ENCODE measurements at places on chromosomes 4 and X.

- DNase-seq = no peak
Measured at GRCh38 chr4:184785813-184786212, 40.0 kb downstream of the ACSL1 start.

GRCh38 chr4:65538571-65538970, 131.7 kb downstream of the EPHA5 start:
- peak; percentile 0 for DNase-seq

- no peak for DNase-seq
Measured at GRCh38 chrX:111309083-111309482, 38.8 kb upstream of the CAPN6 start.

DNA sequence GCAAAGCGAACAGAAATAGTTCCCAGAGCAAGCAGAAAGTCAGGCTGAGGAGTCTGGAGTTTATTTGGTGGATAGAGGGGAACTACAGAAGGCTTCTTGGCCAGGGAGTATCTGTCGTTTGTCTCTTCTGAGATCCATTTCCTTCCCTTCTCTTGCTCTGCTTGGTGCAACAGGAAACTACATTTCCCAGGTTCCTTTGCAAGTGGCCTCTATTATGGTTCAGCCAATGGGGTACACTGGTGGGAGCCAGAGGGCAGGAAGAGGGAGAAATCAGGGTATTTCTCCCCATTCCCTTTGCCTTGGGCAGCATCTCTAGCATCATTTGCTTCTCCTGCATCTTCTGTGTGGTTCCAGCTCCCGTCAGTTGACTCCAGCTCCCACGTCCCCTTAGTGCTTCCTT, 142.1 kb downstream of the BCOR start:
- no peak for DNase-seq

DNA sequence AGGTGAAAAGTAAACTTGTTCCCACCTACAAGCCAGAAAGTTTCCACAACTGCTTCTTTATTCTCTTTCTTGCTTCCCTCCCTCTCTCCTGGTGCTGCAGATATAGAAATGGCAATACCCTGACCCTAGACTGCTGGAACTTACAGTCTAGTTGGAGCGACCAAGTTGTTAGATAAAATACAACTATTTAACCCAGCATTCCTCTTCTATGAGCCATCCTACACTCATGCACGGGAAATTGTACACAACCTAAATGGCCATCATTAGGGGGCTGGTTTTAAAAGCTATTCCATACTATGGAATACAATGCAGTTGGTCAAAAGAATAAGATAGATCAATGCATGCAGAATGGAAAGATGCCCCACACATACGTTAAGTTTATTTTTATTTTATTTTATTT, 41.1 kb downstream of the PJA1 start:
- DNase-seq = peak; percentile 56

DNA sequence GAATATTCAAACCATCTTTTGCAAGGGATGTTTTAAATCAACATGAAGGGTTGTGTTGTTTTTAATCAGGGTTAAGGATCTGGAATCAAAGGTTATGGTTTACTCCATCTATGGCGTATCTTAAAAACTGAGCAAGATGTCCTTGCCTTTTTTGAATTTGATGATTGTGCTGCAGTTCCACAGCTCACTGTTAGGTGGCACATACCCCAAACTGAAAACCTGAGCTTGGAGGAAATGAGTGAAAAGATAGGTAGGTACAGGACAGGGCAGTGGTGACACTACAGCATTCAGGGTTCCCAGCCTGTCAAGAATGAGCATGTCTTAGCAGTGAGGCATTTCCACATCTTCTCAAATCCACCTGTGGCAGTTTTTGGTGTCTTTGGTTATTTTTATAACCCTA, 13.1 kb upstream of the EOLA1 start:
- DNase-seq = peak; percentile 51

- peak; percentile 75 for DNase-seq
Measured at GRCh38 chrX:114976292-114976691, 41.1 kb downstream of the IL13RA2 start.

GRCh38 chrX:31053621-31054020, 18.2 kb downstream of the FTHL17 start:
- DNase-seq = no peak

- peak; percentile 56 for DNase-seq
Measured at GRCh38 chrX:134737061-134737460, 78.8 kb upstream of the PLAC1 start.

- peak; percentile 45 for DNase-seq
Measured at GRCh38 chrX:130216320-130216719, 44.6 kb downstream of the RAB33A start.

DNA sequence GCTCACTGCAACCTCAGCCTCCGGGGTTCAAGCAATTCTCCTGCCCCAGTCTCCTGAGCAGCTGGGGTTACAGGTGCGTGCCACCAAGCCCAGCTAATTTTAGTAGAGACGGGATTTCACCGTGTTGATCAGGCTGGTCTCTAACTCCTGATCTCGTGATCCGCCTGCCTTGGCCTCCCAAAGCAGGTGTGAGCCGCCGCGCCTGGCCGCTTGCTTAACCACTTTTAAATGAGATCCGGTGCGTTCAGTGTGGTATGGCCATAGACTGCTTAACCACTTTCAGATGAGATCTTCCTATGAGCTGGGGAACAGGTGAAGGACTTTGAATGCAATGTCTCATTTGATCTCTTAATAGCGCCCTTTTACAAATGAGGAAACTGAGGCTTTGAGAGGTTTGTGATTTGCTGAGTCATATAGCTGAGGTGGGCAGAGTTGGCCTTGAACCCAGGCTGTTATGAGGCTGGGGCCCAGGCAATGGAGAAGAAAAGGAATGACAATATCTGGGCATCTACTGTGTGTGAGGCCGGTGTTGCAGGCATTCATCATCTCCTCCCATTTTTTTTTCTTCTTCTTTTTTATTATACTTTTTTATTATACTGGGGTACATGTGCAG, 41.9 kb upstream of the NSG1 start:
- DNase-seq = no peak
